ENCODE measurements at places on chromosomes 1 and 21.

- DNase-seq, result no peak
These were observed 1144.1 kb upstream of the ADGRL2 start for GRCh38 chr1:80656641-80657040.

DNA sequence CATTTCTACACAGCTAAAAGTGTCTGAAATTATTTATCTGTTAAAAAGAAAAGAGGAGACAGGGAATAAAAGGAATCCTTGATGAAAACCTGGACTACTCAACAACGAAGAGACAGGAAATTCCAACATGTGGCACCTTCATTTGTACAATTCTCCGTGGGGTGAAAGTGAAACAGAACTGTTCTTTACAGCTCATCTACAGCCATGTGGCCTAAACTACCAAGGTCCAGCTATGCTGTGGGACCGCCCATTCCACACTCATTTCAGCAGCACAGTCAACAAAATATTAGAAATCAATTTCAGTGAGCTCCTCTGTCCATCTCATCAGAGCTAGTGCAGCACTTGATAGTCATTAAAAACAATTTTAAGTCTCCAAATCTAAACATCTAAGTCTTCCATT is 44.0 kb downstream of the UBR4 start:
- no peak for DNase-seq

- no peak for DNase-seq
These were observed 23.3 kb downstream of the ZNF648 start for GRCh38 chr1:182038220-182038619.

- DNase-seq, result no peak
These were observed 12.8 kb upstream of the TMPRSS2 start for GRCh38 chr21:41520560-41521442.
